Left colon (tissue), 2 donors: ENCODE measurements at places on chromosomes 11 and 22. TPM values are rescaled to one million over a fixed set of nuclear protein-coding genes. Genes with fewer than 3 reads are reported as not detected.
A peak's percentile ranks its signal among the peaks of the same experiment; 100 is the strongest.

- no peak for DNase-seq
These were observed 490.4 kb downstream of the INSC start for GRCh38 chr11:15605094-15605493.

GRCh38 chr11:125435461-125436238, 60.4 kb downstream of the FEZ1 start:
- DNase-seq: no peak

GRCh38 chr11:65498977-65499712, at the start of gene MALAT1:
MALAT1 (plus strand) TSS chr11:65499045.
- peak; percentile 95 for DNase-seq

DNA sequence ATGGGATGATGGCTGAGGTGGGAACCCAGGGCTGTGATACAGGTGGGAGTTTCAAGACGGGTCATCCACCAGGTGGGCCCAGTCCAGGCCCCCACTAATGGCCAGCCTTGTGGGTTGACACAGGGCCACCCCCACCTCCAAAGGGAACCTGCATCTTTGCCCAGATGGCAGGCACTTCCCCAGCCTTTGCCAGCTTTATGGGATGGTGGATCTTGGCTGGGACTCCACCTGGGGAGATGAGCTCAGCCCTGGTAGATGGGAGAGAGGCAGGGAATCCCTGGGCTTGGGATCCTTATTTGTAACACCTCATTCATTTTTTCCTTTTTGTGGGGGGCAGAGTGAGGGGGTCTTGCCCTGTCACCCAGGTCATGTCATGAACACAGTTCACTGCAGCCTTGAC, 33.4 kb downstream of the CD82 start:
- DNase-seq: no peak

DNA sequence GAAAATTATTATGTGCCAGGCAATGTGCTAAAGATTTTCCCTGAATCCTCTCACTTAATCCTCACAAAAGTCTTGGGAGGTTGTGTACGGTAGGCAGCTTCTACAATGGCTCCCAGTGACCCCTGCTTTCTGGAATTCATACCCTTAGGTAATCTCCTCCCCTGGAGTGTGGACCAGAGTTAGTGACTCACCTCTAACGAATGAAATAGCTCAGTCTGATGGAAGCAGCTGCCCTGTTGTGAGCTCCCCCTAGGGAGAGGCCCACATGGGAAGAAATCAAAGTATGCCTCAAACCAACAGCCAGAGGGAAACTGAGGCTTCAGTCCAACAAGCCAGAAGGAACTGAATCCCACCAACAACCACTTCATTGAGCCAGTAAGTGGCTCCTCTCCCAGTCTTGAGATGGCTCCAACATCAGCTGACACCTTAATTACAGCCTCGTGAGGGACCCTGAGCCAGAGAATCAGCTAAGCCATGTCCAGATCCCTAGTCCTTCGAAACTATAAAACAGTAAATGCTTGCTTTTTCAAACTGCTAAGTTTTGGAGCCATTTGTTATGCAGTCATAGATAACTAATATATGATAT, 98.9 kb upstream of the ISX start:
- no peak for DNase-seq

- peak; percentile 97 for DNase-seq
These were observed 716 bp upstream of the DDB2 start for GRCh38 chr11:47213950-47214565.

GRCh38 chr11:118842369-118842768, 41.3 kb upstream of the CXCR5 start:
- DNase-seq: no peak

DNA sequence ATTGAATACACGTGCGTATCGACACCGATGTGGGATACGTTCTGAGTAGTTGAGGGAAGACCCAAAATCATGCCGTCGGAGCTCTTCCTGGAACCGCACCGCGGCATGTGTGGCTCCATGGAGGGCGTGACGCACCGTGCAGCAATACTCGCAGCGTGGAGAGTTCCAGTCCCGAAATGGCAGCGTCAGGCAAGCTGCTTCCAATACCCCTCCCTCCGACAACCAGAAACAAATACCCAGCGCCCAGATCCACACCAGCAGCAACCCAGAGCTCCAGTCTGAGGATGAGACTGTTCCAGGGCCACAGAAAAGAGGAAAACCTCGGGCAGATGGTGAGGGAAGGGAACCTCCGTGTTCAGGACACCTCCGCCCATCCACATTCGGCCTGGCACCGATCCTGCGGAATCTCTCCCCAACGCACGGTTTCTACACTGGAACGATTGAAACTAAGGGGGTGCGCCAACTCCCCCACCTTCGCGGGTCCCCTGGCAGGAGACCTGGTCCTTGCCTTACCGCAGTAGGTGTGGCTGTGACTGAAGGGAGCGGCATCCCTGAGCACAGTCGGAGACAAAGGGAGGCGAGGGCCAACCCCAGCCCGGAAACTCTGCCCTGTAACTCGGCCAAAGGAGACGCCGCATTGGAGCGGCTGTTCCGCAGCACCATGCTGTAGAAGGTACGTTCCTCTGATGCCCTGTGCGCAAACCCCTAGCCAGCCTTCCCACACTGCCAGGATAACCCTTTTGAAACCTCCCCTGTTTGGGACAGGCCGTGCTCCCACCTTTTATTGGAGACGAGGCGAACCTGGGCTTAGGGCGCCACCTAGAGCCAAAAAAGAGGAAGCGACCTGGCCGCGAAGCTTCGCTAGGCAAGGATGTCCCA, 28.2 kb downstream of the DBX1 start:
- peak; percentile 41 for DNase-seq

DNA sequence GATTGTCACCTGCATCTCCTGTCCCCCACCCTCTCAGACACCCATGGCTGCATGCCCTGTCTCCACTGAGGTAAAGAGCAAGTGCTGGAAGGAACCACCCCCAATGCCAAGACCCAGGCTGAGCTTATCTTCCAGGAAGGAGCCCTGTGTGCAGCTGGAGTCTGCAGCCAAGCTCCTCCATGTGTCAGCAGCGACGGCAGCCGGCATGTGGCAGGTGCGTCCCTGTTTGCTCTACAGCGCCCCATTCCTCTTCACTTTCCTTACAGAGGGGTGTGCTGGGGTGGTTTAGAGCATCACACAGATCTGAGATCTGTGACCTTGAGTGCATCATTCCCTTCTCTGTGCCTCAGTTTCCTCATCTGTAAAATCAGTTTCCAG, 7.7 kb upstream of the MN1 start:
- DNase-seq: no peak

DNA sequence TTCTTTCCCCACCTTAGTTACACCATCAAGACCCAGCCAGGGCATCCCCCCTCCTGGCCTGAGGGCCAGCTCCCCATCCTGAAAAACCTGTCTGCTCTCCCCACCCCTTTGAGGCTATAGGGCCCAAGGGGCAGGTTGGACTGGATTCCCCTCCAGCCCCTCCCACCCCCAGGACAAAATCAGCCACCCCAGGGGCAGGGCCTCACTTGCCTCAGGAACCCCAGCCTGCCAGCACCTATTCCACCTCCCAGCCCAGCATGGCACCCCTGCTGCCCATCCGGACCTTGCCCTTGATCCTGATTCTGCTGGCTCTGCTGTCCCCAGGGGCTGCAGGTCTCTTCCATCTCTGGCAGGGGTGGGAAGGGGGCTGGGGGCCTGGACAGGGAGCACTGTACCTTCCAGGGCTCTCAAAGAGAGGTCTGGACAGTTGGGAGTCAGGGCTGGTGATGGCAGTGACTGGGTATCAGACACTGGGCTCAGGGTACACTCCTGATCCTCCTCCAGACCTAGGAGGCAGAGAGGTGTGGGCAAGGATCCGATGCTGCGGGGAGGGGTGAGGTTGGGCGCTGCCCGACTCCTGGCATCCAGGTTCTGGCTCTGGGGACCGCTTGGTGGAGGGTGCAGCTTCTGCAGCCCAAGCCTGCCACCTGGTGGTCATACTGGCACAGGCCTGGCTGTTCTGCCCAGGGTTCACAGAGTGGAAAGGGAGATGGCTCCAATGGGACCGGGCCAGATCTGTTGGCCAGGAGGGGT, at the start of gene UPK2:
TSS of gene UPK2 (plus strand) at position 205 of the 753 bp plus-strand sequence. CDS start at position 258, 53 bp downstream.
- peak; percentile 76 for DNase-seq

- no peak for DNase-seq
These were observed 703.7 kb downstream of the DLG2 start for GRCh38 chr11:84923489-84923888.

GRCh38 chr11:69221086-69221485, 65.4 kb downstream of the SMIM38 start:
- DNase-seq: no peak

DNA sequence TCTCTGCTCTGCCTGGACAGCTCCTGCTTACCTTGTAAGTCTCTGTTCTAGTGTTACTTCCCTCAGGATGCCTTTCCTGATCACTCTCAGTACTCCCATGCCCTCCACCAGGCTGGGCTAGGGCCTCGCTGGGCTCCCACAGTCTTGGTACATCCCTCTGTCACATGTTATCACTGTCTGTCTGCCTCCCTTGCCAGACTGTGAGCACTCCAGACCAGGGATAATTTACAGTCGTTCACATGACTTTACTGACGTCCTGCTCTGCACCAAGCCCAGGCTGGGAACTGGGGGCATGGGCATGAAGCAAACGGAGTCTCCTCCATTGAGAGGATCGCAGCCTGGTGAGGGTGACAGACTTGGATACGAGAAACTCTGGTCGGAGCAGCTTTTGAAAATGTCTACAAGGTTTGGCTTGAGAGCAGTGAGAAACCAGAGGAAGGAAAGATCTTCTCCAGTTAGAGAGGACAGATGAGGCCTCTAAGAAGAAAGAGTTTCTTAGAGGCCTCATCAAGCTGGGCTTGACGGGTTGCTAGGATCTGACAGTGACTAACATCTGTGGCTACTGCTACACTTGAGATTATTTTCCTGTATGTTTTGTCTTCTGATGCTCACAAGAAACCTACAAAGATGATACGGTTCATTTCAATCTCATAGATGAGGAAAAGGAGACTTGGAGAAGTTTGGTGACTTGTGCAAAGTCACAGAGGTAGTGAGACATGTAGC, 12.5 kb downstream of the USP35 start:
- no peak for DNase-seq

GRCh38 chr22:39410264-39410663, 10.7 kb downstream of the TAB1 start:
- no peak for DNase-seq

STIM1 gene
- total RNA-seq: 65.4 TPM

OR2D2 gene
- total RNA-seq: 0.22 TPM

VSIG10L2 gene
- total RNA-seq: not detected

IGLL1 gene
- total RNA-seq: not detected
